ENCODE measurements at places on chromosomes 11 and 22.

- DNase-seq, result no peak
Observed at GRCh38 chr11:47175746-47176327, 842 bp downstream of the ARFGAP2 start.

GRCh38 chr22:19082793-19083192 lies 39.4 kb downstream of the DGCR2 start:
- DNase-seq, result no peak

DNA sequence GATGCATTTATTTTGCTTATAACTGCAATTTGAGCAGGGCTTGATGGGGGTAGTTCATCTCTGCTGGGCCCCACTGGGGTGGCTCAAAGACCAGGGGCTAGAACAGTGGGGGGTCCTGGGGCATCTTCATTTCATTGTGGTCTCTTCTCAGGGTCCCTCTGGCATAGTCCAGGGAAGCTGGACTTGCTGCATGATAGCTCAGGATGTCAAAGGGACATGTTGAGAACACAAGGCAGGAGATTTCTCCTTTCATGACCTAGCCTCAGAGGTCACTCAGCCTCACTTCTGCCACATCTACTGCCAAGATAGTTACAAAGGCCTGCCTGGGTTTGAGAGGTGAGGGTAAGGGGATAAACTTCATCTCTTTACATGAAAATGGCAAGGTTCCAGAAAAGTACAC lies 89.5 kb downstream of the CWC15 start:
- DNase-seq, result no peak

GRCh38 chr11:10674911-10675440 lies 18.6 kb downstream of the IRAG1 start:
- no peak for DNase-seq

- no peak for DNase-seq
Observed at GRCh38 chr11:100174881-100175280, 512.2 kb upstream of the ARHGAP42 start.

- DNase-seq, result no peak
Observed at GRCh38 chr11:113305440-113306336, 8.7 kb upstream of the TTC12 start.

GRCh38 chr22:26544489-26544888 lies 32.2 kb upstream of the TFIP11 start:
- no peak for DNase-seq

DNA sequence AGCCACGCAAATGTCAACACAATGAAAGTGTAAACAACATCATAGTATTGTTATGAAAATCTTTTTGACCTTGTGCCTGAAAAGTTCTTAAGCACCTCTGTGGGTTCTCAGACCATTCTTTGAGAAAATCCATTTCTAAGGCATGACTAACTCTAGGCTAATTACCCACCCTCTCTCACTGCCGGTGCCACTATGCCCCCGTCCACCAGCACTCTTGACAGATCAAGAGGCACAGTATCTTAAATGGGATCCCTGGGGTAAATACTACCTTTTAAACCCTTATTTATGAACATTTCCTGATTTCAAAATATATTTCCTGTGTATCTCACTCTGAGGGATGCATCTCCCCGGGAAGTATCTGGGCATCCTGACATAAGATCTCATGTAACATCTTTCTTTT lies 607.5 kb downstream of the METTL15 start:
- no peak for DNase-seq

DNA sequence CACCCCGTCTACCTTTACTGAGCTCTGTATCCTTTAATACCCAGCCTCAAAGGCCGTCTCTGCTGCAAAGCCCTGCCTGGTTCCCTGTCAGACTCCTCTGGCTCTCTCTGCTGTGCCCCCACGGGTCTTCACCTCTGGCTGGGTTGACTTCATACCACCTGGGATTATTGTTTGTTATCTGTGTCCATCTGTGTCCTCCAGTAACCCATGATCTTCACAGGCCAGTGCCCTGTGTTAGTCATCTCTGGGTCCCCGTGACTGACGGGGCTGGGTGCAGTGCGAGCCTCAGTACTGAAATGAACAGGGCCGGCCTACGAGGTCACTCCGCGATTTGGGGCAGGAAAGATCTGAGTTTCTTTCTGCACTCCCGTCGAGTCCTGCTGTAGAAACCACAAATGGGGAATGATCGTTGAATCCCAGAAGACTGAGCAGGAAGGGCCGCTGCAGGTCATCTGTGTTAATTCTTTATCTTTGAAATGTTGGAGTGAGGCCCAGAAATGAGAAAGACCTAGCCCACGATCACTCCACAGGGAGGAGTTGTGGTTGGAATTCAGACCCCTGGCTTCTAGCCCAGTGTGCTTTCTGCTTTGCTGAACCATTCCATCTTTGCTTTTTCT lies 12.3 kb upstream of the TUB start:
- DNase-seq, result no peak

GRCh38 chr11:12556788-12557384 lies 117.3 kb upstream of the TEAD1 start:
- no peak for DNase-seq

DNA sequence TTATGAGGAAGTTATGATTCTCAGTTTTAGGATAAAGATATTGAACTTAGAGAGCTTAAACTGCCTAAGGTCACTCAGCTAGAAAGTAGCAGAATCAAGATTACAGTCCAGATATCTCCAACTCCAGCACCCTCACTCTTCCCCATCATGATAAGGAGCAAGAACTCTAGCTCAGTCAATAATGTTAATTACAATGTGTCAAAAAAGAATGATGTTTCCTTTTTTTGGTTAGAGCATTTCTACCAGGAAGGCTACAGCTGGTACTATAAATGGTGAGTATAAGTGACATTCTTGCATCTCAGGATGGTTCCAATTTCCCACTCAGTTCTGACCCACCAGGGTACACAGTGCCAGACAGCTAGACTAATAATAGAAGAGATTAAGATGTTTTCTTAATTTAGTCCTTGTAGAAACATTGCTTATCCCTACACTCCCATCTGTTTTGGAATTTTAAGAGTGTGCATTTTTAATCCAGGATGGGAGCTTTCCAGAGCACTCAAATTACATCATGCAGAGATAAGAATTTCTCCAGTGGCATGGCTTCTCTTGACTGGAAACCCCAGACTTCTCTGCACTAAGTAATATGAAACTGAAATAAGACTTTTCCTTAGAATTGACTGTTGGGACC lies 21.6 kb upstream of the BBOX1 start:
- no peak for DNase-seq

- no peak for DNase-seq
Observed at GRCh38 chr22:40042312-40042711, 47.6 kb downstream of the FAM83F start.

- no peak for DNase-seq
Observed at GRCh38 chr11:104067534-104067933, 31.1 kb downstream of the DDI1 start.

GRCh38 chr11:84224042-84224441 lies 937.9 kb upstream of the CCDC90B start:
- no peak for DNase-seq

DNA sequence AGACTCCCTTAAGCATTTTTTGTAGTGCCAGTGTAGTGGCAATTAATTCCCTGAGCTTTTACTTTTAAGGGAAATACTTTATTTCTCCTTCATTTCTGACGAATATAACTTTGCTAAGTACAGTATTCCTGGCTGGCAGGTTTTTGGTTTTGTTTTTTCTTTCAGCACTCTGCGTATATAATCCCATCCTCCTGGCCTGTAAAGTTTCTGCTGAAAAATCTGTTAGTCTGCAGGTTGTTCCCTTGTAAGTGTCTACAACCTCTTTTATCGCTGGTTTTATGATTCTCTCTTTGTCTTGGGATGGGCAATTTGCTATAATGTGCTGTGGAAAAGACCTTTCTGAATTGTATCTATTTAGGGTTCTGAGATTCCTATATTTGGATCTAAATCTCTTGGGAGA lies 56.0 kb downstream of the KCNQ1OT1 start:
- no peak for DNase-seq

DNA sequence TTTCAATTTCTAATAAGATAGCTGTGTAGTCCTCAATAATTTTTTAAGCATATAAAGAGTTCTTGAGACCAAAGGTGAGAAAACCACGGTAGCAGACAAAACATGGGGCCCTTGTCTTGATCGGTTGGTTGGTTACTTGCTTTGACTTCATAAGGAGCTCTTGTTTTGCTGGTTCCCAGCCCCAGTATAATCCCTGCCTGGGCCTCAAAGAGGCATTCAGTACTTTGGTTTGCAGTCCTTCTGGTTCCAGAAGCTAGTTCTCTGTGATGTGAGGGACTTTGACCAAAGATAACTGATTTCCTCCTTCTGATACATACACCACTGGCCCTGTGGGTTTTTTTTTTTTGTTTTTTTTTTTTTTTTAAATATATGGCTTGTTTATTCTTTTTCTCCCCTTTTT lies 17.1 kb downstream of the MARK2 start:
- no peak for DNase-seq

DNA sequence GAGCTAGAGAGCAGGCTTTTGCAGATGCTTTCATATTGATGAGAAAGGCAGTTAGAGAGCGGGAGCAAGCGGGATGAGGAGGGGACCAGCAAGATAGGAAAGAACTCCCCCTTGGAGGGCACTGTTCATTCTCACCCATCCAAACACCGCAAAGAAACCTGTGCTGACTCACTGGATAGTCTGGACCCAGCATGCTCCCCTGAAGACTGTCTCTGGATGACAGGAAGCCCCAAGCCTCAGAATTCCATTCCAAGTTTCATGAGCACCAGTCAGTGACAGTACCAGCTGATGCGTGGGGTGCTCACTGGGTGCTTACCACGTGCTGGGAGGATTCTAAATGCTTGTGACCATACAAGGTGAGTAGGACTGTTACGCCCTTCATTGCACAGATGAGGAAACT lies 34.2 kb downstream of the MICAL3 start:
- no peak for DNase-seq

DNA sequence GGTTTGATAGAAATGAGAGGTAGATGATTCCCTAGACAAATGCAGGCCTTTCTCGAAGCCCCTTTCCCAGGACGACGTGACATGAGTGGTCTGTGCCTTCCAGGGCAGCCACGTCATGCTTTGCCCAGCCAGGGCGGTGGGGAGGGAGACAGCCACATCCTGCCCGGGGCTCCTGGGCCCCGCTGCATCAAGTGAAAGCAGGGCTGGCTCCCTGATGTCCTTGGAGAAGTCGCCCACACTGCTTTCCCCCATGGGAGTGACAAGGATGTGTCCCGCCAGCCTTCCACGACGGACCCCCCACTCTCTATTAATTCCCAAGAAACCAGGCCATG lies 13.2 kb downstream of the PPARA start:
- no peak for DNase-seq

DNA sequence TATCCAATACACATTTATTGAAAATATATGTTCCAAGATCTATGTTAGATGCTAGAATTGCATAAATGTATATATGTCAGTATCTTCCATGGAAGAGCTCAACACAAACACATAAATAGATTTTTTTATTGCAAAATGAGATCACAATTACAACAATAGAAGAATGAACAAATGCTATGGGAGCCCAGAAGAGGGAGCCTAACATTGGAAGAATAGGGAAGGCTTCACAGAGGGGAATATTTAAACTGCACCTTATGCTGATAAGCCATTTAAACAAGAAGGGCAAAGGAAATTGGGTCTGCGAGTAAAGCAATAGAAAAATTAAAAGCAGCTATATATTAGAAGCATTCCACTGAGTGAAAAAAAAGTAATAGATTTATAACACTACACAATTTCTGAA lies 96.1 kb upstream of the LRRC55 start:
- DNase-seq, result no peak

GRCh38 chr11:70783356-70783755 lies 385.0 kb downstream of the CTTN start:
- no peak for DNase-seq

DNA sequence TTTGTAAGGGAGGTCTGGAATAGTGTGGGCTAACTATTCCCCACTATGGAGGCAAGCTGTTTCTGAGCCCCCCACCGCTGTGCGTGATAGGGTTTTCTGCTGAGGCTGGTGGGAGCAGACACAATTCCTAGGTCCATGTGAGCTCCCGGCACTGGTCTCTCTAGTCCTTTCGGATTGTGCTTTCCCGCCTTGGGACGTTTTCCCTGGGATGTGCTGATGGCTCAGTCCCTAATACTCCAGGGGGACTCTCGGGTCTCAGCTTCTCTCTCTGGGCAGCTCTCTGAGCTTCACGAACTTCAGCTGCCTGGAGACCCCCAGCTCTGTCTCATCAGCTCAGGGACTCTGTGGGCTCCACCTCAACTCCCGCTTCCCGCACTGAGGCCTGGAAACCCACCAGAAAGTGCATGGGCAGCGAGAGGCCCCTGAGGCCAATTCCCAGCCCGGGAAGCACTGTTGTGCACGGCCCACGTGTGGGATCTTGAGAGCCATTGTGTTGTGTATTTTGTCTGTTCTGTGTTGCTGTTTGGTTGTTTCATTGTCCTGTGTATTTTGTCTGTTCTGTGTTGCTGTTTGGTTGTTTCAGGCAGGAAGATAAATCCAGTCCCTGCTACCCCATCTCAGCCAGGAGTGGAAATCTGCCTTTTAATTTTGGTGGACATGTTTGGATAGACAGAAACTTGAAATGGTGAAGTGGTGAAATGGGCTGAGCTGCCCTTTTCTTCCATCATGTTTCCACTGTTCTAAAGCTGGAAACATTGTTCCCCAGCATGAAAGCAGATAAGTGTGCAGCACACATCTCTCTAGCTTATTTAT lies 12.7 kb upstream of the TNNT3 start:
- no peak for DNase-seq

DNA sequence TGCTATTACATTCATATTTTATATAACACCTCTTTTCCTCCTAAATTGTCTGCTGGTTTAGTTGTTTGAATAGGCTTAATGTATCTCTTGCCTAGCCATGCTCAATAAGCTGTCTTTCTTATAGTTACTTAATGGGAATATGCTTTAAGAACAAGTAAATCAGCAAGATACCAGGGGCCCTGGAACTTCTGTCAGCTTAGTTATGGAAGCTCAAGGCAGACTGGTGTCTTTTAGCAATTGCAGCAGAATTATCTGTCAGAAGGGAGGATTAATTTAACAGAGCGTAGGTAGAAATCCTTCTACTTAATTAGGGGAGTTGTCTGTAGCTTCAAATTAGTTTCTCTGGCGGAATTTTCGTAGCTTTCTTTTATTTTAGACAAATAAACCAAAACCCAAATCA lies 94.9 kb downstream of the C11orf91 start:
- no peak for DNase-seq

DNA sequence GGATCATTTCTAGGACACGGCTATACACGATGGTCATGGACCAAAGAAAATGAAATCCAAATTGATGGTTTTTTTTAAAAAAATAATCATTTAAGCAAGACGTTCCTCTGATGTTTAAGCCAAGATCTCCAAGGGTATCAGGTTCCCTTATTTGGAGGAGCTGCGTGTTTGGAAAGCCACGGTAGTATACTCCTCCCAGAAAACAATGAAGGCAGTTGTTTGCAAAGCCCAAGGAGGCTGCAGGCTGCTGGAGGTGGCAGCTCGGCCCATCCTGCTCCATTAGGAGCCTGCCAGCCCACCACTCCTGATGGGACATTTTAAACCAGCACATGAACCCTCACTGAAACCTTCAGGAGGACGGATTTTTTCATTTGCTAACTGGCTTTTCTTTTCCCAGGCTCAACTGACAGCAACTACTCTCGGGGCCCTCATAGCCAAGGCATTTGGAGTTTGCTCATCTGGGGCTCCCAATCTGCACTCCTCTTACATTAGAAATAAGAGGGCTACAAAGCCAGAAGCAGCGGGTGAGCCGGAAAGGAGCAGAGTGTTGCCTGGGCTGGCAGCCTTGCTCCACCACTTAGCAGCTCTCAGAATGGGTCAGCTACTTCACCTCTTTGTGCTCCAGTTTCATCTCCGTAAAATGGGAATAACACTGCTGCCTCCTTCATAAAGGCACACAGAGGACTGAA lies 58.4 kb downstream of the ABTB2 start:
- DNase-seq, result no peak
